GM12865 (cell line): ENCODE measurements at places on chromosomes 1 and 21.

DNA sequence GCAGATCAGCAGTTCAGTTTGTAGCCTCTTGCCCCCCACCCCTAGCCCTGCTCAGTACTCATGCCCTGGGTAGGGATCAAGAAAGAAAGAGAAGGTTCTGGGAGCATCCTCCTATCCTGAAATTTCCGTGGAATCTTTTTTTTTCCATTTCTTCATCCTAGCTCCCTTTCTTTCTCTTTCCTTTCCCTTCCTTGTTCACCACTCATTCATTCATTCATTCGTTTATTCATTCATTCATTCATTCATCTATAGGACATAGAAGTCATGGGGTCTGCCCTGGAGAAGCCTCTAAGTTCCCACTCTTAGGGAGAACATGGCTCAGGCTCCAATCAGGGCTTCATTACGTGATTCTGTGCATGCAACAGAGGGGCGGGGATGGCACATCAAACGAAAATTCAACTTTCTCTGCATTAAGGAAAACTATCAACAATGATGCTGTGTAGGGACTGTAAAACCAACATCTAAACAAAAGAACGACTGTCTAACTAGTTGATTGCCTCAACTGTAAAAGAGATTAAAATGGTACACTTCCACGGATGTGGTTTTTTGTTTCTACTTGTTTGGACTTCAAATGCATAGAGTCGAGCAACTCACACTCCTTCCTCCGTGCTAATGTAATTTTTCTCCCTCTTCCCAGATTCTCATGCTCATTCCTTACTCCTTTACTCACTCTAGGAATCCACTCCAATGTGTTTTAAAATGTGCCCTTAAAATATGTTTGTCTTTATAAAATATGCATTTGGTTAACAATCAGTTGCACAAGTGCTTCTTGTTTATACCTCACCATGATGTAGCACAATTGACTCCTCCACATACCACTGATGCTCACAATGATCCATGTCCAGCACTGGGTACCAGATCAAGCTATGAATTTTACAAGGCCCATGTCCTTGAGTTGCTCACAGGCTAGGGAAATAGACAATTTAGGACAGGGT, 101.2 kb upstream of the SLC2A1 start:
- no peak for DNase-seq

- peak; percentile 6 for DNase-seq
Measured at GRCh38 chr1:229508823-229509337, 739 bp upstream of the NUP133 start.

DNA sequence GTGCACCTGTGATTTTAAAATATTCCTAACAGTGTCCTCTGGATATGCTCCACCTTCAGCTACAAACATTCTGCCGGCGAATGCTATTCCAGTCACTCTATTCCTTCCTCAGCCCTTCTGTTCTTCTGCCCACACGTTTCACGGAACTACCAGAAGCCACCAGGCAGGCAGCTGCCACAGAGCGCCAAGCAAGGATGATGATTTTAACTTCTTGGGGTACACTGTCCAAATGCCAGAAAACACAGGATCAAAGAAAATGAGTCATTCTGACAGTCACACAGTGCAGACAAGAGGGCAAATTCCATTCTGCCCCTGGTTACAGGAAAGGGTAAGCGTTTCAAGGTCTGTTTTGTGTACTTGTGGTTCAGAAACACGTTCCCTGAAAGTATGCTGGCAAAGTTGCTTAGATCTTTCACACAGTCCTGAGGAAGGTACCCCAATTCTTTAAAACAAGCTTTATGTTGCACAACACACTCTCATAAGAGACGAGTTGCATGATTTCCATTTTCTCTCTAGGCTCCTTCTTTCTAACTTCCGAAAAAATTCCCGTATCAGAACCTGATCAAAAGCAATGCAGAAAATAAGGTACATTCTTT, 508.3 kb upstream of the PKN2 start:
- DNase-seq: no peak

GRCh38 chr1:49050041-49050440, 273.4 kb upstream of the BEND5 start:
- no peak for DNase-seq

DNA sequence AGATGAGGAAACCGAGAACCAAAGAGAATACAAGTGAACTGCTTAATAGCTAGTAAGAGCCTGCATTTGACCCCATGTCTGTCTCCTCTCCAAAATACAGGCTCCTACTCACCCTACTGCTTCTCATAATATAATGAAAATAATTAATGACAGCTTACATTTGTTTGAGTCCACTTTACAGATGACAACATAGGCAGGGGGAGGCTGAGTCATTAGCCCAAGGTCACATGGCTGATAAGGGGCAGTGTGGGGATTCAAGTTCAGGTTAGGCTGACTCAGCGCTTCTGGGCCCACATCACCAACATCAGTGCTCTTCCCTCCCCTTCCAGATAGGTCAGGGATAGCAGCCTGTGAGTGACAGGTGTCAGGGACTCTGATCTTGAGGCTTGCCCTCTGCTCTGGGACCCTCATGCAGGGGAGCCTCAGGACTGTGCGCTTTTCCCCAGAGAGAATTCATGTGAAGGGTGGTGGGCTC, 16.2 kb downstream of the AZIN2 start:
- no peak for DNase-seq

DNA sequence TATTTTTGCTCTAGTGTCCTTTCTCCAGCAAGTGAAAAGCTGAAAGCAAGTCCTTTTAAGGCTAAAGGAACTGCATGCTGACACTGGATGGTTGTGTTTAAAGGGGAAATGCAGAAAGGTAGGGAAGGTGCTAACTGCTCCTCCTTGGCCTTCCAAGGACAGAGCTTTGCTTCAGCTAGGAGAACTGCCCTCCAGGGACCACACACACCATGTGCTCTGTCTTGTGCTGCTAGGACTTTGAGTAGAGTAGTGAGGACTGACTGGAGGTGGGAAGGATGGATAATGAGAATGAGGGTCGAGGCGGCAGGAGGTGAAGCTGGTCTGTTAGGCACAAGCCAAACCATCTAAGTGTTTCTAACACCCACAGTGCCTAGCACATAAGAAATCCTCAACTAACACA, 77.9 kb downstream of the WDR3 start:
- no peak for DNase-seq

GRCh38 chr1:150543500-150544143, 5.6 kb upstream of the ADAMTSL4 start:
- no peak for DNase-seq

GRCh38 chr1:65066766-65067490, 81.1 kb upstream of the AK4 start:
- DNase-seq: peak; percentile 49

DNA sequence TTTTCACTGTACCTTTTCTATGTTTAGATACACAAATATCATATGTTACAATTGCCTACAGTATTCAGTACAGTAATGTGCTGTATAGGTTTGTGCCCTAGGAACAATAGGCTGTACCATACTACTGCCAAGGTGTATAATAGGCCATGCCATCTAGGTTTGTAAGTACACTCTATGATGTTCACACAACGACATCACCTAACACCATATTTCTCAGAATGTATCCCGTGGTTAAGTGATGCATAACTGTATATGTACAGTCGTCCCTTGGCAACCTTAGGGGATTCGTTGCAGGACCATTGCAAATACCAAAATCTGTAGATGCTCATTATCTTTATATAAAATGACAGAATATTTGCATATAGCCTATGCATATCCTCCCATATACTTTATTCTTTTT, 5.8 kb upstream of the SSR2 start:
- no peak for DNase-seq

DNA sequence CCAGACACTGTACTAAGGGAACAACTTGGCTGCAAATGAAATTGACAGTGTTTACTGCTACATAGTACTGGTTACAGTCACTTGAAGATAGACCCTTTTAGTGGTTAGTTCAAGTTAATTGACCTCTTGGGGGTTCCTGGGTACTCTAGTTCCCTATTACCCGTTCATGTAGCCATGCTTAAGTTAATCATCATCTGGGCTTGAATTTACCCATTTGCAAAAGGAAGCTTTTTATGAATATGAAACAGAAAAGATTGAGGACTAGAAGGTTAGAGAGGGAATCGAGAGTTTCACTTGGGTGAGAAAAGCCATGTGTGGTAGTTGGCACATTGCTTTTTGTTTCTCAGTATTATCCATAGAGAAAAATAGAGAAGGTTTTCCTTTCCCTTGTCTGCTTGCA, 2.7 kb downstream of the MIA3 start:
- DNase-seq: peak; percentile 26

GRCh38 chr1:193588311-193589082, 402.1 kb upstream of the B3GALT2 start:
- no peak for DNase-seq

- no peak for DNase-seq
Measured at GRCh38 chr1:70487459-70487815, 76.4 kb downstream of the CTH start.

GRCh38 chr1:27366411-27367159, at the start of gene MAP3K6:
MAP3K6 (minus strand) TSS chr1:27366961; CDS start chr1:27366597, 364 bp downstream.
- peak; percentile 55 for DNase-seq

DNA sequence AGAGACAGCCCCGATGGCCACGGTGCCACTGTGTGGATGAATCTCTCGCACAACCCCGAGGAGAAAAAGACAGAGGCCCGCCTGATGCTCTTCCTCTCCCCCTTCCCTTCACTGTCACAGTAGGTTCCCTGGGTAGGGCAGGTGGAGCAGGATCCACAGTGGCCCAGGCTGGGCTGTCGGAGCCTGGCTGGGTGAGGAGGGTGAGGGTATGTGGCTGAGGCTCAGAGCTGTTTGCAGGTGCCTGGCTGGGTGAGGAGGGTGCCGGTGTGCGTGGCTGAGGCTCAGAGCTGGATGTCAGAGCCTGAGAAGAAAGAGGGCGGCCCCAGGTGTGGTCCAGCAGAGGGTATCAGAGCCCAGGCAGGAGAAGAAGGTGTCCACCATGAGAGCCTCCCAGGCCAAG, 2.7 kb downstream of the CFAP74 start:
- no peak for DNase-seq

DNA sequence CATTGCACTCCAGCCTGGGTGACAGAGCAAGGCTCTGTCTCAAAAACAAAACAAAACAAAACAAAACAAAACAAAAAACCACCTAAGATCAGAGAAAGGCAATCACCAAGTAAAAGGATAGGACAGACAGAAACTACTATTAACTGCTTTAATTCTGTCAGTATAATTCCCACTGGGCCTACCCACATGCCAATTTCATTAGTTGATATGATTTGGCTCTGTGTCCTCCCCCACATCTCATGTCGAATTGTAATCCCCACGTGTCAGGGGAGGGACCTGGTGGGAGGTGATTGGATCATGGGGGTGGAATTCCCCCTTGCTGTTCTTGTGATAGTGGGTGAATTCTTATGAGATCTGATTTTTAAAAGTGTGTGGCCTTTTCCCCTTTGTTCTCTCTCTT, 27.2 kb upstream of the CAPZB start:
- DNase-seq: no peak

DNA sequence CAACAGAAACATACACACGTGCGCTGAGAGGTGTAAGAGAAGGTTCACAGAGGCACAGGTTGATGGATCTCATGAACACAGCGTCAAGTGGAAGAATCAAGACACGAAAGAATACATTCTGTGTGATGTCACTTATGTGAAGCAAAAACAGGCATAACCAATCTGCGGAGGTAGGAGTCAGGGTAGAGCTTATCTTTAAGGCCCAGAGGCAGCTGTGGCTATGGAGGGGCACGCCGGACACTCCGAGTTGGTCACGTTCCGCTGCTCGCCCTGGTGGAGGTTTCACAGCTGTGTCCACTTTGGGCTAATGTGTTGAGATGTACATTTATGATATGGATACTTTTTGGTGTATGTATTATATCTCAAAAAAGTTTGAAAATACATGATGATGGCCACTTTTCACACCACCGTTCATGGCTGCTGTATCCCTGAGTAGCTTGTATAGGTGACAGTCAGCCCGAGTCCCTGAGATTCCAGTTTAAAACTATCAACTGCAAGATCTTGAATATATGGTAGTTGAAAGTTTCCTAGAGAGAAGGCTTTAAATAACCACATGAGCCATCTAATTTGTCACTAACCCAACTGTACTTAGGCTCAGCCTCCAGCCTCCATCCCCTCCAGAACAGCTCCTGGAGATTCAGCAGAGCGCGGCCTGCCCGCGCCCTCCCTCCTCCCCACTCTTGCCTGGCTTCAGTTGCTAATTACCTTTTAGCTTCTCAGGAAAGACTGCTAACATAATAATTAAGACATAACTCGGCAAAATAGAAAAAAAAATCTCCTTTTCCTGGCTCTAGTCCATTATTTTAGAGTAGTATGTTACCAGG, 6.7 kb upstream of the ADARB1 start:
- no peak for DNase-seq

DNA sequence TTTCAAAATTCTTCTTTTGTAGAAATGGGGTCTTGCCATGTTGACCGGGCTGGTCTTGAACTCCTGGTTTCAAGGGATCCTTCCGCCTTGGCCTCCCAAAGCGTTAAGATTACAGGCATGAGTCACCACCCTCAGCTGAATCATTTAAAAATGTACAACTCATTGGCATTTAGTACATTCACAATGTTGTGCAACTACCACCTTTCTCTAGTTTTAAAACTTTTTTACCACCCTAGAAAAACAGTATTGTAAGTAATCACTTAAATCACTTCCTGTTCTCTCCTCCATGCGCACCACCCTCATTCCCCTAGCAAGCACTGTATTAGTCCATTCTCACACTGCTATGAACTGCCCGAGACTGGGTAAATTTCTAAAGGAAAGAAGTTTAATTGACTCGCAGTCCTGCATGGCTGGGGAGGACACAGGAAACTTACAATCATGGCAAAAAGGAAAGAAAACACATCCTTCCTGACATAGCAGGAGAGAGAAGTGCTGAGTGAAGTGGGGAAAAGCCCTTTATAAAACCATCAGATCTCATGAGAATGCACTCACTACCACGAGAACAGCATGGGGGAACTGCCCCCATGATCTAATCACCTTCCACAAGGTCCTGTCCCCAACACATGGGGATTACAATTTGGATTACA, 14.4 kb upstream of the THEM5 start:
- DNase-seq: no peak

DNA sequence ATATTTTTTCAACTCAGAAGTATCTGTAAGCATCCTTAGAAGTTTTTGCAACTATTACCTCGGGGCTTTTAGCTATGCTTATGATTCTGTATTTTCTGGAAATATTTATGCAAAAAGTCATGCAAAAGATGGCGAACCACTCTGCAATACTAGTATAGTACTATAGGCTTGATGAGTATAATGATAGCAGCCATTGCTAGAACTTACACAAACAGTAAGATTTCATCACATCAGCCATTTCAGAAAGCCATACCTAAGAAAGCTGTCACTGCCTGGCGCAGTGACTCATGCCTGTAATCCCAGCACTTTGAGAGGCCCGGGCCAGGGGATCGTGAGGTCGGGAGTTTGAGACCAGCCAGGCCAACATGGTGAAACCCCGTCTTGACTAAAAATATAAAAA, 227.1 kb downstream of the LRRC7 start:
- DNase-seq: no peak

GRCh38 chr1:176193023-176193422, 14.1 kb downstream of the COP1 start:
- peak; percentile 52 for DNase-seq

GRCh38 chr21:43315244-43316137, 111.4 kb downstream of the SIK1 start:
- no peak for DNase-seq

GRCh38 chr1:232542633-232543593, 87.0 kb downstream of the SIPA1L2 start:
- no peak for DNase-seq
